ENCODE measurements at places on chromosomes 2 and 18. TPM values are rescaled to one million over a fixed set of nuclear protein-coding genes. Genes with fewer than 3 reads are reported as not detected.

Gene KATNAL2
- 1.2 TPM for total RNA-seq

Gene DUSP19
- 1.1 TPM for total RNA-seq

Gene PLGLB1
- 0.55 TPM for total RNA-seq

Gene CCT7
- 333 TPM for total RNA-seq

Gene OTX1
- 2.9 TPM for total RNA-seq

Gene SH3YL1
- 44.0 TPM for total RNA-seq

Gene NPC1
- total RNA-seq = 47.4 TPM

Gene TANC1
- 19.3 TPM for total RNA-seq

Gene MOCOS
- 7.9 TPM for total RNA-seq

Gene CD207
- not detected for total RNA-seq

Gene SPP2
- total RNA-seq = not detected

Gene TMEM247
- total RNA-seq = not detected

Gene MRPL44
- total RNA-seq = 32.3 TPM

Gene CNGA3
- not detected for total RNA-seq

Gene GALR1
- total RNA-seq = not detected

Gene KIAA2012
- total RNA-seq = not detected

Gene TUBB8B
- not detected for total RNA-seq

Gene SRD5A2
- total RNA-seq = not detected

Gene GPAT2
- total RNA-seq = 2.8 TPM

Gene RGPD4
- total RNA-seq = not detected

Gene MAP4K3
- 9.6 TPM for total RNA-seq

Gene MYCN
- not detected for total RNA-seq

Gene SCG2
- total RNA-seq = not detected

Gene HOXD4
- total RNA-seq = not detected

Gene LBH
- total RNA-seq = 2.4 TPM

Gene ATP6V1B1
- total RNA-seq = not detected

Gene AP1S3
- 19.0 TPM for total RNA-seq

Gene SERPINB4
- 1.9 TPM for total RNA-seq

Gene ZNF521
- total RNA-seq = not detected

Gene SNRNP27
- total RNA-seq = 53.3 TPM

Gene ANKRD53
- not detected for total RNA-seq

Gene RFTN2
- not detected for total RNA-seq

Gene BOLL
- not detected for total RNA-seq

Gene ASB18
- not detected for total RNA-seq

Gene NYAP2
- not detected for total RNA-seq

Gene DSC3
- 64.9 TPM for total RNA-seq

Gene AKAIN1
- not detected for total RNA-seq

Gene THAP4
- 67.6 TPM for total RNA-seq

Gene MOGAT1
- total RNA-seq = not detected

Gene HOXD12
- total RNA-seq = not detected

Gene EGR4
- not detected for total RNA-seq

Gene SCYGR1
- not detected for total RNA-seq

Gene PIKFYVE
- total RNA-seq = 8.5 TPM

Gene DOK1
- 3.7 TPM for total RNA-seq

Gene PECR
- 5.8 TPM for total RNA-seq

Gene DOK6
- total RNA-seq = not detected

Gene ACYP2
- 11.6 TPM for total RNA-seq

Gene TMEM37
- total RNA-seq = not detected

Gene VWA3B
- 0.08 TPM for total RNA-seq

Gene CNTNAP5
- not detected for total RNA-seq

Gene DYNAP
- not detected for total RNA-seq

Gene RAPH1
- total RNA-seq = 20.0 TPM

Gene HS6ST1
- 14.6 TPM for total RNA-seq

Gene STARD6
- not detected for total RNA-seq

Gene C2orf72
- total RNA-seq = not detected

Gene TMEM185B
- 29.8 TPM for total RNA-seq

Gene RUFY4
- total RNA-seq = not detected

Gene MFSD2B
- total RNA-seq = not detected

Data from hair follicular keratinocyte (primary cell).